Stimulated activated CD4-positive, alpha-beta T cell treated with anti-CD3 and anti-CD28 coated beads, Interleukin-1b, Interleukin-23, amount 100 ng/mL, for 1 hour (primary cell): ENCODE measurements at places on chromosomes 6 and 20.

GRCh38 chr6:100372326-100373091, 92.2 kb downstream of the SIM1 start:
- no peak for DNase-seq

DNA sequence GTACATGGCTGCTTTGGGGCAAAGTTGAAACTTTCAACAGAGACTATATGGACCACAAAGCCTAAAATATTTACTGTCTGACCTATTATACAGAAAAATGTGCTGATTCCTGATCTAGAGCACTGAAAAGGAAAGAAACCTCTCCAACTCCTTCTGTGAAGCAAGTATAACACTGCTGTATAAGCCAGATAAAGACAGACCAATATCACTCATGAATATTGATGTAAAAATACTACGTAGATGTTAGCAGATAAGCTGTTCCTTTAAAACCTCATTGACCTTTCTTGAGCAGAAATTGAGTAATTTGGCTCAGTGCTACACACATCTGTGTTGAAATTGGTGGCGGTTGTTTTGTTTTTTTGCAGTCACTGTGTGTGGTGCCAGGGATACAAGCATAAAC, 69.9 kb upstream of the HDAC2 start:
- DNase-seq, result no peak

- no peak for DNase-seq
Observed at GRCh38 chr6:35078896-35079295, 62.2 kb downstream of the TCP11 start.

GRCh38 chr6:139496654-139497344, 122.4 kb upstream of the CITED2 start:
- no peak for DNase-seq

DNA sequence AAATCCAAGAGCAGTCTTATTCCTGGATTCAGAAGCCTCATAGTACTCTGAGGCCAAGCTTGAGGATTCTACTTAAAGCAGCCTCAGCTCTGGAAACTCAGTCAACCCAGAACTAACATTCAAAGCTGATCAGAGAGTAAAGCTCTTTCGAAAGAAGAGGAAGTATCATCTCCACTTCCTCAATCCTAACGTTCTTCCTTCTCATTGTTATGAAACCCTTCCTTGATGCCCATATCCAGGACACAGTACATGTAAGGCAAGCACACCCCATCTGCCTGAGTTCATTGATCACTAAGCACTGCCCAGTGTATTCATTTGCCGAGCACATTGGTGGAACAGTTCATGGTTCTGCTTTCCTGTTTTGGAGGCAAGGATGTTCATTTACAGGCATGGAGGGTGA, at the start of gene IPCEF1:
IPCEF1 (minus strand) TSS at position 114 of the 400 bp plus-strand sequence. CDS start 90,856 bp downstream, outside the sequence.
- DNase-seq, result no peak

DNA sequence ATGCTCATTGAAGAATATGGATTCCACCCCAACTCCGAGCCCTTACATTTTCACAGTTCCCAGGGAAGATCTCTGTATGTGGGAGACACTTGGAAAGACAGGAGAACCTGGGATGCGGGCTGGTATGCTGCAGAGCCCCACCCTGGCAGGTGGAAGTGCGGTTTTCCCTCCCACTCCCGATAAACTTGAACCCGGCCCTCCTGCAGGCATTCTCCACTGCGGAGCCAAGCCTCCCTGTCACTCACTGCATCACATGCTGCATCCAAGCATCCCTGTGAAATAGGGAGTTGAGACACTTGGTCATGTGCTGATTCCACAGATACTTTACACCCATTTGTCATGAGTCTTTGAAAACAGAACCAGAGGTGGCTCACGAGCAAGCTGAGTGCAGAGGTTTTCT, 35.4 kb downstream of the TMEM242 start:
- no peak for DNase-seq

DNA sequence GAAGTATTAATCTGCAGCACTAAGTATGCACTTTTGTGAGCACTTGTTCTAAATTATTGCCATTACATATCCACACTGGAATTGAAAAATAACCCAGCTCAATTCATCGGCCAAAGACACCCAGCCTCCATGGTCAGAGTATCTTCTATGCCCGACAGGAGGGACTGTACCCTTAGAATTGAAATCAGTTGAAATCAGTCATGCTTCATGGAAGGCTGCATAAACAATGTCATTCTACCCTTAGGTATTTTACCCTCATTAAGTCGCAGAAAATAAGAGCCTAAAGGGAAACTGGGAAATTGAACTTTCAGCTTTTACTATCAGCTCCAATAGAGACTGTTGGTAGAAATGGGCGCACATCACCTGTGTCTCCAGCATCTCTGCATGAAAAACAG, 2.9 kb upstream of the RAMACL start:
- DNase-seq, result no peak

GRCh38 chr6:166293731-166294584, 14.2 kb downstream of the PRR18 start:
- no peak for DNase-seq

- DNase-seq, result no peak
Observed at GRCh38 chr6:125201961-125202729, 48.6 kb downstream of the TPD52L1 start.

DNA sequence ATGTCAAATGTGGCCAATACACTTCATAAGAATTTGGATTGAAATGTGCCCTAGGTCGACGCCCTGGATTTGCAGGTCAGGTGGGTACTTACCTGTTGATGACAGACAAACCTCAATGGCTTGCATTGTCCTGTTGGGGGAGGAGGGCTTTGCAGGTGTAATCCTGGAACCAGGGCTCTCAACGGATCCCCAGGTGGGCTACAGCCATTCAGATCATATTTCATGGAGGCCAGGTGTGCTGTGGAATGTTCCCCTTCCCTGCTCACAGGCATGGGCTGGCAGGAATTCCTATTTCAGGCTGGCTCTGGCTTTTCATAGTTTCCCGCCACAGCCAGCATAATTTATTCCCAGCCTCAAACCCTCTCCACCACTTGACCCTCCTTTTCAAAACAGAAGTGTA, 254.7 kb downstream of the SMOC2 start:
- DNase-seq, result no peak

DNA sequence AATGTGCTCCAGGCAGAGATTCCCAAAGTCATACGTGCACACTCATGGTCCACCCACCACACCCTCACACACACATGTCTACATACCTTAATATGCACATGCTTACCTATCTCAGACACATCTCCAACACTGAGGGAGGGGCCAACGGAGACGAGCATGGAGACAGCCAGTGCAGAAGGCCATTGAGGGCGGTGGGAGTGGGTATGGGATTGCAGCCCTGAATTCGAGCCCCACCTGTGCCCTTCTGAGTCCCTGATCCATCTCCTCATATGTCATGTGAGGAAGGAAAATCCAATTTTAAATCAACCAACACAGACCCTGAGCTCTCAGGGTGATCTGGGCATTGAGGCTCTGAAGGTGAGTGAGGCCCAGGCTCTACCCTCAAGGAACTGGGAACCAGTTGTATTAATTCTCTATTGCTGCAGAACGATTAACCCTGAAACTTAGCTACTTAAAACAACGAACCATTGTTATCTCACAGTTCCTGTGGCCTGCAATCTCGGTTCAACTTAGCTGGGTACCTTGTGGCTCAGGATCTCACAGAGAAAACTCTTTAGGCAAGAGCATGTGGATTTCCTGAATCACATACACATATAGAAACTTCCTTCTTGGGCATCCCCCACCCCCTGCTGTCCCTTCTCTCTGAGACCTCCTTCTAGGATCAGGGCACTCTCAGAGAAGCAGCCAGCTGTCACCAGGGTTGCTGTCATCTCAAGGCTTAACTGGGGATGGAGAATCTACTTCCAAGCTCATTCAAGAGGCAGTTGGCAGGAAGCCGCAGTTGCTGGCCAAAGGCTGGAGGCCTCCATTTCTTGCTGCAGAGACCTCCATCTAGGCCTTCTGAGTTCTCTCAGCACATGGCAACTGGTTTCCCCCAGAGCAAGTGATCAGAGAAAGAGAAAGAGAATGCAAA, 28.3 kb downstream of the GLP1R start:
- DNase-seq, result no peak

DNA sequence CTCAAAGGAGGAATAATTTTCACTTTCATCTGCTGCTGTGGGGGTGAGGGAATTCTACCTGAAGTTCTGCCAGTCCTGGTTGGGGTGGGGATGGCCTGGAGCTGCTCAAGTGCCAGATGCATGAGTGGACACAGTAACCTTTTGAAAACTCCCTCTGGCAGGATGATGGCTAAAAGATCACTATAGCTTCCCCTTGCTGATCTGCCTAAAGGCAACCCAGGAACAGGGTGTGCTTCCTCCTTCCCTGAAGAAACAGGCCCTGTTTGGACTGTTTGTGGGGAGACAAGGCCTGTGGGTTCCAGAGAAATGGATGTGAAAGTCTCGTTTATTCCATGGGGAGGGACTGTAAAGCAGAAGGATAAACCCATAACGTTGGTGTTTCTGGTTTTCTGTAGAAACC, 176.9 kb downstream of the DTNBP1 start:
- DNase-seq, result no peak

DNA sequence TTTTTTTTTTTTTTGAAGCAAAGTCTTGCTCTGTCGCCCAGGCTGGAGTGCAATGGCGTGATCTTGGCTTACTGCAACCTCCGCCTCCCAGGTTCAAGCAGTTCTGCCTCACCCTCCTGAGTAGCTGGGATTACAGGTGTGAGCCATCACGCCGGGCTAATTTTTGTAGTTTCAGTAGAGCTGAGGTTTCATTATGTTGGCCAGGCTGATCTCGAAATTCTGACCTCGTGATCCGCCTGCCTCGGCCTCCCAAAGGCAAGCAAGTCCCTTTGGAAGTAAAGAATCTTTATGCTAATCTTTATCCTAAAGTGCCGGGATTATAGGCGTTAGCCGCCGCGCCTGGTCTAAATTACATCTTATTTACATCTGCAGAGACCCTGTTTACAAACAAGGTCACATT, 1.5 kb downstream of the PSMG4 start:
- DNase-seq, result no peak

DNA sequence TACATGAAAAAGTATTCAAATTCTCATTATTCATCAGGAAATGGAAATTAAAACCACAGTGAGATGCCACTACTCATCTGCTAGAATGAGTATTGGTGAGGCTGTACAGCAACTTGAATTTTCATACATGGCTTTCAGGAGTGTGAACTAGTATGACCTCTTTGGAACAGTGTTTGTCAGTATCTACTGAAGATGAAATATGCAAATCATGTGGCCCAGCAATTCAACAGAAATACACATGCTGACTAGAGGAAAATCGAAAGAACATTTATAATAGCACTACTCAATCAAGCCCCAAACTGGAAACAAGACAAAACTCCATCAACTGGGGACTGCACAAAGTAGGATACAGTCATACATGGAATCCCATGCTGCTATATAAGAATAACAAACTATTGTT, 102.2 kb downstream of the DCDC2 start:
- DNase-seq, result no peak

DNA sequence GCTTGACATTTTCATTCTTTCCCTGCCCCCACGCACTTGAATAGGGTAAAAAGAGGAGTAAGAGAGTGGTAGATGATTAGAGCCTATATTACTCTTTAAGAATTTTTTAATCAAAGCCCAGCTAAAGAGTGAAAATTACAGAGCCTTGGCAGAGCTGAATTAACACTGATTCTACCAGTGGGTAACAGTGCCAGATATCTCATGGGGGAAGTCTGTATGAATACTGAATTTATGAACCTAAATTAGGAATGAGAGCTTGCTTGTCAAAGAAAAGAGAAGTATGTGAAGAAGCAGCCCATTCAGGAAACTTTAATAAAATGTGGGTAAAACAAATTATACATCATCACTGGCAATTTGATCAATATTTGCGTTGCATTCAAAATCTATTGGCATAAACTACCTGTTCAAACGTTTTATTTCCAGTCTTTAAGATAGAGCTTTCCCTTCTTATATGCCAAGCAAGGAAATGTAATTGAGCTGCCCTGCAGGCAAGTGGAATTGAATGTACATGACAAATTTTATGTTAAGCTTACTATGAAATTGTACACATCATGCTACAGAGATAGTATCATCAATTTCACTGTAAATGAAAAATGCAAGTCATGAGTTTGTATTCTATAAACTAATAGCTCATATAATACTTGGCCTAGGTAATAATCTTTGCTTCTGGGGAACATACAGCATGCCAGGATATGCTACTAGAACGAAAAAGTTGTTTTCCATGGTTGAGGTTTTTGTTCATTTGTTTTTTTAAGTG, 14.5 kb downstream of the SOBP start:
- DNase-seq, result no peak

DNA sequence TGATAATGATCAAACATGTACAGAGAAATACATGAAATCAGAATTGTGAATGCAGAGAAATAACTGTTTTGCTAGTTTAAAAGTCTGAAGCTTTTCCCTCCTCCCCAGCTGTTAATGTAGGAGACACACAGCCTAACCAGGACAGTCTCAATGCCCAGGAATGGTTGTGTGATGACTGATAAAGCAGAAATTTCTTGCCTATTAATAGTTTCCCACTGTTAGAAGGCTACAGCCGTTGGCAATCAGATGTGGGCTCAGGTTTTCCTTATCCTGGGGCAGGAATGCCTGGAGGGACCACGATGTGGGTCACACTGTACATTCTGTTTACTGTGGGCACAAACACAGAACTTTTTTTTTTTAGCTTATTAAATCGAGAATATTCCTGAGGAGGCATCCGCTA, 1.9 kb downstream of the PPP1R3D start:
- DNase-seq, result no peak

DNA sequence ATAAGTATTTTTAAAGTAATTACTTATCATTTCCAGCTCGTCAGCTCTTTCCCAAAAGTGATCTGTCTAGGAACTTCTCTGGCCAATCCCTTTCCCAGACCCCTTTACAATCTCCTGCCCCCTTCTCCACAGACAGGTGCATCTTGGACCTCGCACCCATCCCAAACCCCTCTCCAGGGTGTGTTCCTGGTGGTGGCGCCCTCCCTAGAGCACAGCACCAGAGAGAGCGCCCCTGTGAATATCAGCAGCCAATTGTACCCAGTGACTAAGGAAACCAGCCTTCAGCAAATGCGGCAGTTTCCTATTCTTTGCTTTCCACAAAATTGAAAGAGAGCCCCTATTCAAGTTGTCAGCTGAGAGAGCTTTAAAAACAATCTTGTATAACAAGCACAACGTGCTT, 157.7 kb downstream of the RNASET2 start:
- DNase-seq, result no peak

GRCh38 chr6:165844801-165845364, 181.8 kb upstream of the PDE10A start:
- no peak for DNase-seq

- no peak for DNase-seq
Observed at GRCh38 chr6:158259136-158259535, 53.1 kb upstream of the TULP4 start.

- DNase-seq, result no peak
Observed at GRCh38 chr6:90049295-90049694, 155.0 kb downstream of the GJA10 start.

- no peak for DNase-seq
Observed at GRCh38 chr20:15359056-15359455, 1021.6 kb upstream of the FLRT3 start.

- no peak for DNase-seq
Observed at GRCh38 chr6:116859264-116859663, 17.8 kb upstream of the RFX6 start.

- DNase-seq, result no peak
Observed at GRCh38 chr6:7256785-7257184, 56.2 kb downstream of the SSR1 start.
